ENCODE measurements at places on chromosomes 16 and 17.

GRCh38 chr16:50093607-50094539 is 28.1 kb downstream of the HEATR3 start:
- DNase-seq: no peak

GRCh38 chr17:56838687-56839086 is 4.7 kb downstream of the DGKE start:
- DNase-seq: no peak

DNA sequence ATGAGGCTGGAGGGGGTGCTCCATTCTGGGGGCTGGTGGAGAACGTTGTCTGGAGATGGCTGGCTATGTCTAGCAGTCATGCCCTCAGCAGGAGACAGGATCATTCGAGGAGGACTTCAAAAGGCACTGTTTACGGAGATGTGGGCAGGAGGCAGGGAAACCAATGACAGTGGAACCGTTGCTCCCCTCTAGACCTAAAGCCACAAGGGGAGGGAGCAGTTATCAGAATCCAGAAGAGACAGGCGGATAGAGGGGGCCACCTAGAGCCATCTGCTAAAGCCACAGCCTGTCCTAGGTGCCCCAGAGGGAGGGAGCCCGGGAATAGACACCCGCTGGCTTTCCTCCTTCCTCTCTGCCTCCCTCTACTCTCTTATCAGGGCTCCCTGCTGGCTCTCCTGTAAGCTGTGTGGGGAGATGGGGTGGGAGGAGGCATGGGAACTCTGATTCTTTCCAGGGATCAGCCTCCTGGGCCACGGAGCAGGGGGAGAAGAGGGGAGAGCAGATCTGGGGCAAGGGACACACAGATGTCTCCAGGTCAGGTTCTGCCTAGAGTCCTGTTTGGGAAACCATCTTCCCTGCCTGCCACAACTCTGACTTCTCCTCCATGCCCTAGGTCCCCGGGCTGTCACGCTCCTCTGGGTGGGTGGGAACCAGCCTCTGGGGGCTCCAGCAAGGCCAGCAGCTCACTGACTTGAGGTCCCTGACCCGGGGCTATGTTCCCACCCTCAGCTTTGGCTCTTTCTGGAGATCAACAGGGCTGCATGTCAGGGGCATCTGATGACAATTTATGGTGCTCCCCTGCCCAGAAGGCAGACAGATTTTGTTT is 42.3 kb downstream of the IRX3 start:
- DNase-seq: no peak

DNA sequence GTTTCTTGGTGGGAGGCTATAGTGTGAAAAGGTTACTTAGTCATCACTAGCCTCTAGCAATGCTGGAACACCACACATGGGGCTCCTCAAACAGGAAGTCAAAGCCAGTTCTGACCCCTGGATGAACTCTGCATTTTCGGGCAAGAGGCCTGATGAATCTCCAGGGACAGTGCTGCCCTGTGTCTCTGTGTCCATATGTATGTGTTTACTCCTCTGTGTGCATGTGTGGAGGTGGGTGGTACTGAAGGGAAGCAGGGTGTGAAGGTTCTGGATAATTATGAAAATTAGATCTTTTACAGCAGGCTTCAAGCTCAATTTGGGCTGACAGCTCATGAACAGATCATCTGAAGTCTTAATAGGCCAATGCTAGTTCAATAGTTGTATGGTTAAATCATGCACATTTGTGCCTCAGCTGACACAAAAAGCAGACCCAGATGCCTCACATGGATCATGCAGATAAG is 133.6 kb downstream of the SNX11 start:
- no peak for DNase-seq

DNA sequence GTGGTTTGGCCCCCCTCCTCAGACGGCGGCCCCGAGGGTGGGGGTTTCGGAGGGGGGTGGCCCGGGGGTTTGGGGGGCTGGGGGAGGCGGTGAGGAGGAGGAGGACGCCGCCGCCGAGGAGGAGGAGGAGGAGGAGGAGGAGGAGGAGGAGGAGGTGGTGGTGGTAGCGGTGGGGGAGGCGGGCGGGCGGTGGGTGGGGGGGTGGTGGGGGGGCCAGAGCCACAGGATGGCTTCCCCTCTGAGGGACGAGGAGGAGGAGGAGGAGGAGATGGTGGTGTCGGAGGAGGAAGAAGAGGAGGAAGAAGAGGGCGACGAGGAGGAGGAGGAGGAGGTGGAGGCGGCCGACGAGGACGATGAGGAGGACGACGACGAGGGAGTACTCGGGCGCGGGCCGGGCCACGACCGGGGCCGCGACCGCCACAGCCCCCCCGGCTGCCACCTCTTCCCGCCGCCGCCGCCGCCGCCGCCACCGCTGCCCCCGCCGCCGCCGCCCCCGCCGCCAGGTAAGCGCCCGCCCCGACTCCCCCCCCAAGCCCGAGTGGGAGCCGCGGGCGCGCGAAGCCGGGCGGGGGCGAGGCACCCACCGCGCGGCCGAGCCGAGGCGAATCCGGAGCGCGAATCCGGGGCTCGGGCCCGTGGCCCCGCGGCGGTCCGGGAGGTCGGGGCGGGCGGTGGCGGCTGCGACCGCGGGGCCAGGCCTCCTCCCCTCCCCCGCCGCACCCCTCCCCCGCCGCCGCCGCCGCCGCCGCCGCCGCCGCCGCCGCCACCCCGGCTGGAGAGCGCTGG is 3.8 kb upstream of the CHD3 start:
- peak; percentile 9 for DNase-seq

- no peak for DNase-seq
Observed at GRCh38 chr17:75047398-75048098, 523 bp downstream of the KCTD2 start.

GRCh38 chr17:74972107-74972972 is at the start of gene HID1:
Gene HID1, minus strand, starts transcription at chr17:74972759. Its CDS starts 103 bp downstream, at chr17:74972656.
- DNase-seq: peak; percentile 77

DNA sequence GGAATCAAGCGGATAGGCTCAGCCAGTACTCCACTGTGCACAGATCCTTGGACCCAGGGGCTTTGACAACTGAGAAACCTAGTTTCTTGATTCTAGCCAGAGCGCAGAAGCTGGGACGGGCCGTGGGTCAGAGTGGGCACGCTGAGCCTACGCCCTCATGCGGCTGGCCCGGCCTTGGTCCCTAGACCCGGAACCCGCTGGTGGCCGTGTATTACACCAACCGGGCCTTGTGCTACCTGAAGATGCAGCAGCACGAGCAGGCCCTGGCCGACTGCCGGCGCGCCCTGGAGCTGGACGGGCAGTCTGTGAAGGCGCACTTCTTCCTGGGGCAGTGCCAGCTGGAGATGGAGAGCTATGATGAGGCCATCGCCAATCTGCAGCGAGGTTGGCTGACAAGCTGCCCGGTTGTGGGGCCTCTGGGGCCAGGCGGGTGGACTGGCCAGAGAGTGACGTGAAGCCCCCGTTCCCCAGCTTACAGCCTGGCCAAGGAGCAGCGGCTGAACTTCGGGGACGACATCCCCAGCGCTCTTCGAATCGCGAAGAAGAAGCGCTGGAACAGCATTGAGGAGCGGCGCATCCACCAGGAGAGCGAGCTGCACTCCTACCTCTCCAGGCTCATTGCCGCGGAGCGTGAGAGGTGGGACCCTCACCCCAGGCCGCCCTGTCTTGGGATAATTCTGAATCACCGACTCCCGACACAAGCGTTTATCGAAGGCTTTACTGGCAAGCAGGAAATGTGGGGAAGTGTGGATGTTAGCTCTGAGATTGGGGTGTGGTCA is 946 bp downstream of the STUB1 start:
- no peak for DNase-seq

DNA sequence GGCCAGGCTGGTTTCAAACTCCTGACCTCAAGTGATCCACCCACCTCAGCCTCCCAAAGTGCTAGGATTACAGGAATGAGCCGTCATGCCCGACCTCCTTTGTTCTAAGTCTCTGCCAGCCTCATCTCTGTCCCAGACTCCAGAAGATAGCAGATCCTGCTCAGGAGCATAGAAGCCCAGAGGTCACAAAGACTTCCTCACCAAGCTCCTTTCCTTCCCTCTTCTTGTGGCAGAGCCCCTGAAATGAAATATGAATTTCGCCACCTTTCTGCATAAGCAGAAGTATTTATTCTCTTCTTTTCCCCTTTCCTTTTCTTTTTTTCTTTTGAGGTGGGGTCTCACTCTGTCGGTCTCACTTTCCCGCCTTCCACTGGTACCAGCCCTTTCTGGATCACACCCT is 11.5 kb upstream of the PIPOX start:
- DNase-seq: no peak

DNA sequence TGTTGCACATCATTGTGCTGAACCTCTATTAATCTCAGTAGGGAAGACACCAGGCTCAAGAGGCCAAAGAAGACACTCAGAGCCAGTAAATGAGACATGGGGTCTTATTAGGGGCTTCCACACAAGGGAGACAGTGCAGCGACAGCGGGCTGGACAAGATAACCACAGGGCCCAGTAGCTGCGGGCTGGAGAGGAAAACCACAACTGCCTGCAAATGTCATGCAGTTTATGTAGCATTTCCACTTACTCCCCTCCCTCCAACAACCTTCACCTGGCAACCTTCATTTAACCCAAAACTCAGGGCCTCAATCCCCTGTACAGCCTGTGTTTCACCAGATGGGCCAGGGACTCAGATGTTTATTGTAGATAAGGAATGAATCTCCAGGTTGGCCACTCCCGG is 185.6 kb downstream of the UTP18 start:
- DNase-seq: no peak

DNA sequence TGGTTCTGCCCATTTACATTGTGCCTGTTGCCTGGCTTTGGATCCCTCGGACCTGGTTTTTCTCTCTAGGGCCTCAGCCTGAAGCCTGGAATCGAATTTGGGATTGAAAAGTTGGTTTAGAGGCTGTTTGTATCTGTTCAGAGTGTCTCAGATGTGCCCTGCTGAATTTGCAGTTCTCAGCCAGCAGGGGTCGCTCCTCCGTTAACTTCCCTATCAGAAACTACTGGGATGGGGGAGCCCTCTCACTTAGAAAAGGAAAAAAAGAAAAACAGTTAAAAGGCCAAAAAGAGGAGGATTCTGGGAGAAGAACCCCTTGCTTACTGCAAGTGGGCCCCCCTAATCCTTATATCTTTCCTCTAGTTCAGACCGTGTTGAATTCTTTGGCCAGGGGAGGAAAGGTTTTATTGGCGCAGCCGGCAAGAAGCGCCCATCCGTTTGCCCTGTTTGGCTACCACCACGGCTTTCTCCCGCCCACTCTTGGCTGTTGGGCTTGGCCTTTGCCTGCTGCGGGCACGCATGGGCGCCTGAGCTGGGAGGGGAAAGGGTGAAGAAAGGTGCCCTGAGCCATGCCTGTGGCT is 8.7 kb downstream of the FZD2 start:
- no peak for DNase-seq

GRCh38 chr17:75231741-75232464 is 26.4 kb downstream of the NUP85 start:
- no peak for DNase-seq

GRCh38 chr17:72840019-72840418 is 252.5 kb downstream of the SLC39A11 start:
- no peak for DNase-seq

DNA sequence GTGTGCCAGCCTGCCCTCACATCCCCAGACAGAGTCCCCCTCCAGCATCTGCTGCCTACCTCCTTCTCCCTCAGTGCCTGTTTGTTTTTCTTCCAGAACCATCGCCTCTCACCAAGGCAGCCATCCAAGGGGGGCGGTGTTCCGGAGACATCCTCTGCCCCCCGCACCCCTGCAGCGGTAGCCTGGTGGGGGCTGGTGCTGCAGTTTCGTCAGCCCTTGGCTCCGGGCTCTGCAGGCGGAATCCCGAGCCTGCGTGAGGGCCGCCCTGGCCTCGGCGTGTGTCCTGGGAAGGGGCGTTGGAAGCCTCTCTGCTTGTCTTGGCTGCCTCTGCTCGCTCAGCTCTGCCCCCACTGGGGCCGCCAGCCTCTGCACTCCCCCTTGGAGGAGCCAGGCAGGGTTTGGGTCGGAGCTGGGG is 126.0 kb upstream of the CIBAR2 start:
- no peak for DNase-seq

- no peak for DNase-seq
Observed at GRCh38 chr16:14366447-14366846, 263.6 kb downstream of the PARN start.

DNA sequence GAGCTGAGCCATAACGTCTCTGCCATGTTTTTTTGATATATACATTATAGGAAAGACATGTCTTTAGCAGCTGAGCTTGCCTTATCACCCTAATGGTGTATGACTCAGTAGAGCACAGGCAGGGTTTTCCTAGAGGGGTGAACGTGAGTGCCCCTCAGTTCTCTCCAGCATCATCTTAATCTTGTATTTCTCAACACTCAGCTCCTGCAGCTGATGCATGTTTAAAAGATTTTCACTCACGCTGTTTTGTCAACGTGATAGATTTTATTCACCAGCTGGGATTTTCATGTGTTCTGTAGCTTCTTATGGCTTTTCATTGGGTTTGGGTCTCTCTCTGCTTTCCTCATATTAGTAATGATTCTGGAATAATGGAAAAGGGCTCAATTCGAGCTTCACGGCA is 186.0 kb upstream of the PMFBP1 start:
- DNase-seq: no peak

DNA sequence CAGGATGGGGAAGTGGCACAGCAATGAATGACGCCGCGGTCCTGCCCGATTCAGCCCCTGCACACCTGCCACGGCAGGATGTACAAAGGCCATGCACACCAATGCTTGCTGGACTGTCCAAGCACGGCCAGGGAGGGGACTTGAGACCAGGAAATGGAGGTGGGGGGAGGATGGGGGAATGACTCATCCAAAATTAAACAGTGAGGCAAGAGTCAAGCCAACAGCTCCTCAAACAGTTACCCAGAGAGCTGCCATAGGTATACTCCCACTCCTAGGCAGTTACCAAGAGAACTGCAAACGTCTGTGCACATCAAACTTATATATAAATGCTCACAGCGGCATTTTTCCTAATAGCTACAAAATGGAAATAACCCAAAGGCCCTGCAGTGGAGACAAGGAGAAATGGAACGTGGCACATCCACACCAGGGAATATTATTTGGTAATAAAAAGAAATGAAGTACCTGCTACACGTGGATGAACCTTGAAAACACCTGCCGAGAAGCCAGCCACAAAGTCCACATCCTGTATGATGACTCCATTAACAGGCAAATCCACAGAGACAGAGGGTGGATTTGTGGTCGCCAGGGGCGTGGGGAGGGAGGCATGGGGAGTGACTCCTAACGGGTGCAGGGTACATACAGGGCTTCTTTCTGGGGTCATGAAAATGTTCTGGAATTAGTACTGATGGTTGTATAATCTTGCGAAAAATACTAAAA is 54.1 kb downstream of the VAC14 start:
- DNase-seq: no peak

DNA sequence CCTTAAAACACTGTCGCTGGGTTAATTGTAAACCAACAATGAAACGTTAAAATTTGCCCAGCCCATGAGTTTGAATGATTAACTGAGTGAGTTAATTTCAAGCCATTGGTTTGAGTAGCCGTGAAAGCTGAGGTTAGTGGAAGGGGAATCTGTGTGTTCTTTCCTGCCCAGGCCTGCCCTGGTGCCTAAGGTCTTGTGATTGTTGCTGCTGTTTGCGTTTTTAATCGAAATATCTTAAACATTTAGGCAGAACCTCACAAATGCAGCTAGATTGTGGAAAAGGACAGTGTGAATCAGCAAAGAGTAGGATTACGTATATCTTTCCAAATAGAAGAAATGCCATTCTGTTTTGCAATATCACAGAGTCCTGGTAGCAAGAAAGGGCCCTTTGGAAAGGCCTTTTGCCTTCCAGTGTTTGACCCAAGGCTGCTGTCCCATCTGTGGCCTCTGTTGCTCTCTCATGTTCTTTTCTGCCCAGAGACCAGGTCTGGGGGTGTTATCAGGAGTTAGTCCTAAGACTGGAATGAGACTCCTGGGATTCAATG is 113.8 kb downstream of the MSI2 start:
- no peak for DNase-seq

GRCh38 chr16:3496386-3496785 is 1.1 kb upstream of the C16orf90 start:
- no peak for DNase-seq

- DNase-seq: no peak
Observed at GRCh38 chr17:75308732-75309629, 19.7 kb upstream of the SLC25A19 start.

Measured in effector CD8-positive, alpha-beta T cell (primary cell).